Activated CD8-positive, alpha-beta memory T cell treated with anti-CD3 and anti-CD28 coated beads for 1 hour (primary cell): ENCODE measurements at places on chromosomes 6 and 20.

DNA sequence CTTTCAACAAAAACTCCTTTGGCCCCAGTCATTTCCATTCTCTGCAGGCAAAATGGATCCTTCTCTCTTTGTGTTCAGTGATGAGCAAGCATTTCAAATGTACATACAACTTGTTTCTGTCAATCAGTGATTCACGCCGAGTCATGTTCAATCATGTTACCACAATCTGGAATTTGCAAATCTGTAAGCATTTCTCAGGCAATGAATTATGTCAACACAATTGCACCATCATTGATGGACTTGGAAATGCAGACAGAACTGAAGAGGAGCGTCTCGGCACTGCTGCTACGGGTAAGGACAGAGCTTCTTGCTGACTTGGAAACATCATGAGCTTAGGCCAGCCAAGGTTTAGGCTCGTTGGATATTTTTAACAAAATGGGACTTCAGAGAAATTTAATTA lies 132.8 kb upstream of the AGPAT4 start:
- DNase-seq = no peak

GRCh38 chr6:7260291-7261031 lies 52.5 kb downstream of the SSR1 start:
- DNase-seq = no peak

GRCh38 chr20:56606174-56606945 lies 22.7 kb upstream of the TFAP2C start:
- DNase-seq = no peak

- DNase-seq = no peak
Measured at GRCh38 chr6:108561742-108562502, 1.2 kb downstream of the FOXO3 start.

- no peak for DNase-seq
Measured at GRCh38 chr20:2162125-2162822, 60.6 kb downstream of the STK35 start.

DNA sequence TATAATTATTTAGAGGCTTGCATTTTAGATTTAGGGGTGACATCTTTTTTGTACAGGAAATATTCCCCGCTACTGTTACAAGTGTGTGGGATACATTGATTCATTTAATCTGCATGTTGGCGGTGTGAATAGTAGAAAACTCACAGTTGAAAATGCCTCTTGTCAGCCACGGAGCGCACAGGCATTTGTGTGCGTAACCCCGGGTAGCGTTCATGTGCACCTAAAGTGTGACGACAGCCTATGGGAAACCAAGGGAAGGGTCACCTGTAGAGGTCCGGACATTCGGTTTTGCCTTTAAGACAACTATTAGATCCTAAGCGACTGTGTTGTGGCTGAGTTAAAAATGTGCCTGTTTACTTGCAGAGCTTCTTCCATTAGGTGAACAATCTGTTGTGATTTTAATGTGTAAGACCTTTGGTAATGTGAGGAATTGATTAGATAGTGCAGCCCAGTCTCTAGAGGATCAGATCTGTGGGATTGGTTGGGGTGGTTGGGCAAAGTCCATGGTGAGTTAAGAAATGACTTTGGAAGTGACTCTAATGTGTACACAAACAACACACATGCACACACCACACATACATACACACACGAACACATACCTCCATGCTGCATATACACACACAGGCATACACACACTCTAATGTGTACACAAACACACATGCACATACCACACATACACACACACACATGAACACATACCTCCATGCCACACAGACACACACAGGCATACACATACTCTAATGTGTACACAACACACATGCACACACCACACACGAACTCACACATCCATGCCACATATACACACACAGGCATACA lies 15.7 kb downstream of the ERMARD start:
- no peak for DNase-seq

DNA sequence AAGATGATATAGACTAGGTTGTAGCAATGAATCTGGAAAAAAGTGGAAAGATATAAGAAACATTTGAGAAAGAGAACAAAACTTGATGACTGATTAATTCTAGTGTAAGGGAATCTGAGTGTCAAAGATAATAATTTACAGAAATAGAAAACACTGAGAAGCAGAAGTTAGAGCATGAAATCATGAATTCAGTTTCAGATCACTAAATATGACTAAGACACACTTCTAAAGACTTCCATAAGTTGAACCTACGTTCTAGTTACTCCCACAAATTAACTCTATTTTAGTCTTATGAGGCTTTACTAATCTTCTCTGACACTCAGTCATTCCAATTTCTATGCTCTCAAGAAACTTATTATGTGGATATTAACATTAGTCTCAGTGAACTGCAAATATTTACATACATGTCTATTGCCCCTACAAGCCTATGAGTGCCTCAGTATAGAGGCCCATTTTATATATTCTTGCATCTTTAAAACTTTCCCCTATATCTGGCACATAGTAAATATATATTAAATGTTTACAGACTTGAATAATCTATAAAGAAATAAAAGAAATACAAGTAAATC lies 30.4 kb downstream of the IBTK start:
- no peak for DNase-seq

DNA sequence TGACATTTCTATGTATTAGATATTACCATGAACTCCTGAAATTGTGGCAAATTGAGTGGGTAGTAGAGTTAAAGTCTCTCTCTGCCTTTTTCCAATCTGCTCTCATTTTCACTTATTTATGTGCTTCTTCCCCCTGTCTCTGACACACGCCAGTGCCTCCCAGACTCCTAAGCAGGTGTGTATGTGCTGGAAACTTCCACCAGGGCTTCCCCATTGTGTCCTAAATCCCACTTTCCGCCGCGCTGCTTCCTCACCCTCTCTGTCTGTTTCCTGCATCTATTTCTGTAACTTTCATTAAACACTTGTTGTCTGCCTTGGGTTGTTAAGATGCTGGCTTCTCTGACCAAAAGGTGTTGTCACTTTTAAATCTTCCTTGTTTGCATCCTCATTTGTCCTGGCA lies 97.6 kb upstream of the HDGFL1 start:
- no peak for DNase-seq

GRCh38 chr20:35385733-35386132 lies 26.0 kb downstream of the UQCC1 start:
- no peak for DNase-seq

- no peak for DNase-seq
Measured at GRCh38 chr6:75446241-75446880, 47.2 kb downstream of the FILIP1 start.

DNA sequence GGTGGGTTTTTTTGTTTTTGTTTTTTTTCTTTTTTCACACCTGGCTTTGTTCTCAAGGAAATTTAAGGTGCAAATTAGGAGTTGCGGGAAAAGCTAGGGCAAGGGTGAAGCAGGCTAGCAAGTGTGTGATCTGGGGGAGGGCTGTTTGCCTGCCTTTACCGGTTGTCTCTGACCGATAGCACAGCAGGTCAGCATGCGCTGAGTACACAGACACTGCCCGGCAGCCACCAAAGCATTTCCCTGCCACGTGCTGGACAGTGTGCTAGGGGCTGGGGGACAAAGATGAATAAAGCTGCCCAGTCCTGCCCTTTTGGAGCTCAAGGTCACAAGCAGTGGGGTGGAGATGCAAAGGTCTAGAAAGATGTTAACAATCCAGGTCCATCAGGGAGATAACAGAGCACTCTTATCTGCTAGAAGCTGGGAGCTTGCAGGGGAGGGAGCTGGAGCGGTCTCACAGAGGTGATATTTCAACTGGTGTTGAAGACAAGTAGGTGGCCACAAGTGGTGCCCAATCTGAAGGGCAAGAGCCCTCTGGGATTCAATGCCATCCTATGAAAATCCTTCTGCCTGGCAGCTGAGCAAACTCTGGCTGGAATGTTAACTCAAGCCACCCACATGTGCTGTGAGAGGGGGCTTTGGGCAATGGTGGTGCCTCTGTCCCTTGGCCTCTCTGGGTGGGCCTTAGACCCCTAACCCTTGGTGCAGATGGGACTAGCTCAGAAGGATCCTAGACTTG lies 24.5 kb downstream of the TTBK1 start:
- no peak for DNase-seq

- DNase-seq = no peak
Measured at GRCh38 chr6:127051571-127052260, 66.8 kb upstream of the RSPO3 start.

DNA sequence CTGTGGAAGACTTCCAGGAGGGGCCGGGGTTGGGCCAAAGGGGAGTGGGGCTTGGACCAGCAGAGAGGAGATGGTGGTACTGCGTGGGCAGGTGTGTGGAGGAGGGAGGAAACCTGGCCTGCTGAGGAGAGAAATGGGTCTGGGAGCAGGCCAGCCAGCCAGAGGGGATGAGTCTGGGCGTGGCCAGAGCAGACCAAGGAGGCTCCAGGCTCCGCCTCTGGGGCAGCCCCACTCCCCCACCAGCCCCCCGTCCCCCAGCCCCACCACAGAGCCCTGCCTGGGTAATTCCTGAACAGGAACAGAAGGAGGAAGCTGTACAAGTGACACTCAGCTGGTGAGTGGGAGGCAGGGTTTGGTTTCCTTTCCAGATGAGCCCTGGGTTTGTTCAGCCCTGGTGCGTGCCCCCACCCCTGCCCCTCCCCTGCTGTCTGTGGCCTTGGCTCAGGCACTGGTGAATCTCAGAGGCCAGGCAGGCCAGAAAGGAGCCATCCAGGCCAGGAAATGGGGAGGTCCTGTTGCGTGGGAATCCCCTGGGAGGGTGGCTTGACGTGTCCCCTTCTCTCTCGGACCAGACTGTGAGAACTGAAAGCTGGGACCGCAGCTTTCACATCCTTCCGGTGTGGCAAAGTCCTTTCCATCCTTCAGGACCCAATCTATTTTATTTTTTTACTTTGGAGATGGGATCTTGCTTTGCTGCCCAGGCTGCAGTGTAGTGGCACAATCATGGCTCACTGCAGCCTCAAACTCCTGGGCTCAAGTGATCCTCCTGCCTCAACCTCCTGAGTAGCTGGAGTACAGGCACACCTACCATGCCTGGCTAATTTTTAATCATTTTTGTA lies 9.4 kb upstream of the SRC start:
- DNase-seq = no peak

- DNase-seq = no peak
Measured at GRCh38 chr6:88342336-88342735, 176.2 kb upstream of the CNR1 start.

DNA sequence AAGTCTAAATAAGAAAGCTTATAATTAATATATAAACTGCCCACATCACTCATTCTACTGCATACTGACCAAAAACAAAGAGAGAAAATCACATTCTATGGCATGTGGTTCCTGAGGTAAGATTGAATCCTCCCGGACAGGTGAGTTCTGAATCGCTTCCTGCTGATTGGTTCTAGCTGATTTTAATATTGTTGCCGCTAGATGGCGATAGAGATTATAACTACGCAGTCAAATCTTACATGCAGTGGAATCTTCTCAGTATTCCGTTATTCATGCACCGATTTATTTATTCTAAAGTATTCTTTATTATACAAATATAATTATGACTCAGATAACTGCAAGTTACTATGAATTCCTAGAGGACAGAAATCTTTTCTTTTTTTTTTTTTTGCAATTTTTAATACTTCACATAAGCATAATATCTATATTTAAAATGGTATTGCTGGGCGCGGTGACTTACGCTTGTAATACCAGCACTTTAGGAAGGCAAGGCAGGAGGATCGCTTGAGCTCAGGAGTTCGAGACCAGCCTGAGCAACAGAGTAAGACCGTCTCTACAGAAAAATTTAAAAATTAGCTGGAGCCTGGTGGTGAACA lies 24.2 kb upstream of the TMX4 start:
- DNase-seq = no peak

DNA sequence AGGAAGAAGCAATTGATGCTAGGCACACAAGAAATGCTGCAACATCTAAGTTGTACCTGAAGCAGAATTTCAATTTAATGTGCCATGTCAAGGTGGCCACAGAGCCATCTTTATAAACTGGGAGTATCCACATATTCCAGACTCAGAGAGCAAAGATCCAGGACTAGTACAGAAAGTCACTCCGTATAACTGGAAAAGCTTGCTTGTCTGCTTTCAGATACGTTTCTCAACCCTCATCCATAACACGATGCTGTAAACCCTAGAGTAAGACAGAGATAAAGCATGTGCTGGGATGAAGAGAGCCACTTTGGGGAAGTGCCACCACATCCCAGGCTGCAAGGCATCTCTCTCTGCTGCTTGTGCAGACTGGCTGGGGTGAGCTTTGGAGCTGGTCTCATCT lies 134.7 kb downstream of the PACRG start:
- no peak for DNase-seq

GRCh38 chr20:7829776-7830175 lies 110.5 kb downstream of the HAO1 start:
- DNase-seq = no peak

DNA sequence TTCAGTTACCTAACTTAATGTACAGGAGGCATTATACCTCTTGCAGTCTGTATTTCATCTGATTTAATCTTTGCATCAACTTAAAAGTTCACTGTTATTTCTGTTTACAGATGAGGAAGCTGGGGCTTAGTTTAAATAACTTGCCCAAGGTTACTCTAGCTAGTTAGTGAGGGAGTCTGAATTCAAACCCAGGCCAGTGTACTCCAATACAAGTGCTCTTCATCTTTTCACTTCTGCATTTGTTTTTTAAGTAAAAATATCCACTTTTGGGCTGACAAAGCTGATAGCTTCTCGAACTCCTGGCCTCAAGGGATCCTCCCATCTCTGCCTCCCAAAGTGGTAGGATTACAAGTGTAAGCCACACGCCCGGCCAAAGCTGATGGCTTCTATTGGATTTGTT lies 23.6 kb downstream of the RREB1 start:
- no peak for DNase-seq

- no peak for DNase-seq
Measured at GRCh38 chr6:121344539-121344938, 10.3 kb upstream of the TBC1D32 start.

DNA sequence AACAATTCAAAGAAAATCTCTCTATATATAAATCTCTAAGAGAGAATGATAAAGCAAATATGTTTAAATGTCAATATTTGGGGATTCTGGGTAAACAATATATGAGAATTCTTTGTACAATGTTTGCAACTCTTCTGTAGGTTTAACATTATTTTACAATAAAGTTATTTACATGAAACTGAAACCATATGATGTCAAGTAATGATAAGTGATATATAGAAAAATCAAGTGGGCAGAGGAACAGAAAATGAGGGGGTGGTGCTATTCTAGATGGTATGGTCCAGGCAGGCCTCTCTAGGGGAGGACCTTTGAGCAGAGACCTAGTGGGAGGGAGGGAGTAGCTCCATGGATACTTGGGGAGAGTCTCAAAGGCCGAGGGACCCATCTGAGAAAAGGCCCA lies 16.4 kb upstream of the SCRT2 start:
- DNase-seq = no peak
